ENCODE measurements at places on chromosomes 13 and 19. TPM values are rescaled to one million over a fixed set of nuclear protein-coding genes. Genes with fewer than 3 reads are reported as not detected.

DNA sequence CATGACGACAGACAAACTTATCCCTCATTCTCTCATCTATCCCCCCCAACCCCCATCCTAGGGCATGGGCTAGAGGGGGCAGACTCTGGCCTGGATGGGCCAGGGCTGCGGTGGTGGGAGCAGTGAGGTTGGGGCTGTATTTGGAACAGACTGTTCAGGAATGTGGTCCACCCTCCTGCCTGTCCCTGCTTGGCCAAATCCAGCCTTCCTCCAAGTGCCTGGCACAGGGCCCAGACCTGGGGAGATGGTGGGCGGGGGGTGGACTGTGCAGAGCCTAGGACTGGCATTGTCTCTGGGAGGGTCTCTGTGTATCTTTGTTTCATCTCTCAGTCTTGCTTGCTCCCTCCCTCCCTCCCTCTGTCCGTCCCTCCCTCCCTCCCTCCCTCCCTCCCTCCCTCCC is 14.2 kb downstream of the EGLN2 start:
- no peak for DNase-seq
- peaks cover 13% of the 10 kb centered on the region for H3K36me3 ChIP-seq
- H3K4me1 ChIP-seq, result peaks cover 40% of the 10 kb centered on the region
- H3K27ac ChIP-seq, result no peak overlapping the region
- H3K4me3 ChIP-seq, result no peak overlapping the region

- no peaks in the 10 kb centered on the region for H3K27me3 ChIP-seq
- no peak overlapping the region for H3K27ac ChIP-seq
- no peaks in the 10 kb centered on the region for H3K36me3 ChIP-seq
- no peaks in the 10 kb centered on the region for H3K4me1 ChIP-seq
These were observed 455.2 kb upstream of the ZNF507 start for GRCh38 chr19:31890230-31890629.

DNA sequence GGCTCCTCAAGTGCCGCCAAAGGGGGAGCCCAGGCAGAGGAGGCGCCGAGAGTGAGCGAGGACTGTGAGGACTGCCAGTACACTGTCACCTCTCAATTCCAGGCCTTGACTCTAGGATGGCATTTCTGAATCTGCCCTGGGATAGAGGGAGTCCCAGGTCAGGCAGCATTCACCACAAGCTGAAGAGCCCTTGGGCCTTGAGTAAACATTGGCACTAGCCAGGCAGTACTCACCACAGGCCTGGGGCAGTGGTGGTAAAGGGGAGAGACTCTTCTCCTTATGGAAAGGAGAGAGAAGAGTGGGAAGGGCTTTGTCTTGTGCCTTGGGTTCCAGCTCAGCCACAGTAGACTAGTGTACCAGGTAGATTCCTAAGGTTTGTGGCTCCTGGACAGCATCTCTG is 39.7 kb upstream of the HTR2A start:
- no peaks in the 10 kb centered on the region for H3K27me3 ChIP-seq
- H3K4me1 ChIP-seq, result no peaks in the 10 kb centered on the region
- no peak overlapping the region for H3K27ac ChIP-seq
- no peaks in the 10 kb centered on the region for H3K36me3 ChIP-seq
- H3K4me3 ChIP-seq, result no peak overlapping the region

- peak; percentile 92 for DNase-seq
- peaks cover 18% of the 10 kb centered on the region for H3K36me3 ChIP-seq
- H3K27me3 ChIP-seq, result peaks cover 33% of the 10 kb centered on the region
- peak overlapping the region; percentile 52 for H3K4me3 ChIP-seq
- H3K4me1 ChIP-seq, result peaks cover 32% of the 10 kb centered on the region
These were observed 2.2 kb upstream of the SLC17A7 start for GRCh38 chr19:49443366-49444099.

- peaks cover 9% of the 10 kb centered on the region for H3K4me1 ChIP-seq
- H3K27me3 ChIP-seq, result no peaks in the 10 kb centered on the region
- DNase-seq, result no peak
- H3K4me3 ChIP-seq, result no peak overlapping the region
- H3K36me3 ChIP-seq, result peaks cover 12% of the 10 kb centered on the region
These were observed 146.6 kb downstream of the KLF12 start for GRCh38 chr13:73987618-73988017.

DNA sequence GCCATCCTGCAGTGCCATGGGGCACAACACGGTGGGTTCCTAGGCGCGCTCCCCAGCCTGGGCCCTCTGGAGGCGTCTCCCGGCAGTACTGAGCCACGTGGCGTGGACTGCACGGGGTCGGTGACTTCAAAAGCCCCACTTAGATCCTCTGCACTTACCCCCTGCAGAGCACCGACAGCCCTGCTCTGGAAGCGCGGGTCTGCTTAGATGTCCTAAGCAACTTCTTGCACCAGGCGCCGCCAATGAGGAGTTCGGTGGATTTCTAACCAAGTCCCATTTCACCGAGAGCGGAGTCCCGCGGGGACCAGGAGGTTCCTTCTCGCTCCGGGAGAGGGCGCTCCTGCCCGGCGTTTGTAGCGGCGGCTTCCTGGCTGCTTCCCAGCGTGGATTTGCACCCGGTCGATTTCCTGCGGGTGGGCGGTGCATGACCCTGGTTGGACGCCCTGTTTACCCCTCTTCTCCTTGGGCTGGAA is 25.2 kb upstream of the ZNF845 start:
- peaks cover 5% of the 10 kb centered on the region for H3K4me1 ChIP-seq
- no peak overlapping the region for H3K4me3 ChIP-seq
- H3K27ac ChIP-seq, result no peak overlapping the region

DNA sequence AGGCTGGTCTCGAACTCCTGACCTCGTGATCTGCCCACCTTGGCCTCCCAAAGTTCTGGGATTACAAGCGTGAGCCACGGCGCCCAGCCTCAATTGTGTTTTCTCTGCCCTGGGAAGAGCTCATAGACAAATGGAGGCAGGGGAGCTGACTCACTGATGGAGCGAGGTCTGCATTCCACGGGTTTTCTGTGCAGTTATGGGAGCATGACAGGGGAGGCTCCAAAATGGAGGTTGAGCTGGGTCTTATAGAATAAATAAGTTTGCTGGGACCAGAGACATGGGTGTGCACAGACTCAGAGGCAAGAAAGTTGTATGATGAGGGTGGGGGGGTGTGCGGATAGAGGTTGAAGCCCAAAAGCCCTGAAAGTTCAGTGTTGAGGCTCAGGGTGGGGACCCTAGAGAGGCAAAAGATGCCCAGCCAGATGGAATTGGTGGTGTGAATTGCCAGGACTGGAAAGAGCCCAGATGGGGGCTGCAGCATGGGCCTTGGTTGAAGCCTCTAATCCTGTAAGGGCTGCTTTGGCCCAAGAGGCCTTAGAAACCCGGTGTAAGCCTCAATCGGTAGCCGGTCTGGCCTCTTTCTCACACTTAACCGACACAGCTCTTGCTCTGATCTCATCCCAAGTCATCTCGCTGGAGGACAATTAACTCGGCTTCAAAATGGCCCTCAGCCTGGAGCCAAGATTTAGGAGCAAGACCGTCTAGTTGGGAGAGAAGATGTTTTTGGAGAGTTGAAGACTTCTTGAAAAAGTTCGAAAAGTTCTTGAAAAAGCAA is 1.9 kb downstream of the TPM4 start:
- no peaks in the 10 kb centered on the region for H3K27me3 ChIP-seq
- H3K27ac ChIP-seq, result peak overlapping the region; percentile 80
- no peak for DNase-seq
- peaks cover 23% of the 10 kb centered on the region for H3K36me3 ChIP-seq
- peak overlapping the region; percentile 64 for H3K4me3 ChIP-seq

GRCh38 chr19:12720851-12721655 is 2.7 kb downstream of the TNPO2 start:
- H3K36me3 ChIP-seq, result peaks cover 6% of the 10 kb centered on the region
- H3K4me1 ChIP-seq, result peaks cover 36% of the 10 kb centered on the region
- H3K4me3 ChIP-seq, result peak overlapping the region; percentile 60
- DNase-seq, result peak; percentile 36
- H3K27ac ChIP-seq, result no peak overlapping the region

- H3K27me3 ChIP-seq, result no peaks in the 10 kb centered on the region
- peaks cover 42% of the 10 kb centered on the region for H3K36me3 ChIP-seq
- DNase-seq, result peak; percentile 79
- peak overlapping the region; percentile 80 for H3K27ac ChIP-seq
- peaks cover 66% of the 10 kb centered on the region for H3K4me1 ChIP-seq
These were observed 3.5 kb downstream of the KLF2 start for GRCh38 chr19:16327911-16328823.

- H3K27ac ChIP-seq, result no peak overlapping the region
- no peaks in the 10 kb centered on the region for H3K4me1 ChIP-seq
- no peaks in the 10 kb centered on the region for H3K36me3 ChIP-seq
- no peaks in the 10 kb centered on the region for H3K27me3 ChIP-seq
These were observed 29.9 kb upstream of the IRS2 start for GRCh38 chr13:109816112-109816807.

- no peaks in the 10 kb centered on the region for H3K36me3 ChIP-seq
- H3K4me1 ChIP-seq, result peaks cover 16% of the 10 kb centered on the region
- H3K4me3 ChIP-seq, result no peak overlapping the region
These were observed 933 bp downstream of the ARHGEF7 start for GRCh38 chr13:111115965-111116521.

DNA sequence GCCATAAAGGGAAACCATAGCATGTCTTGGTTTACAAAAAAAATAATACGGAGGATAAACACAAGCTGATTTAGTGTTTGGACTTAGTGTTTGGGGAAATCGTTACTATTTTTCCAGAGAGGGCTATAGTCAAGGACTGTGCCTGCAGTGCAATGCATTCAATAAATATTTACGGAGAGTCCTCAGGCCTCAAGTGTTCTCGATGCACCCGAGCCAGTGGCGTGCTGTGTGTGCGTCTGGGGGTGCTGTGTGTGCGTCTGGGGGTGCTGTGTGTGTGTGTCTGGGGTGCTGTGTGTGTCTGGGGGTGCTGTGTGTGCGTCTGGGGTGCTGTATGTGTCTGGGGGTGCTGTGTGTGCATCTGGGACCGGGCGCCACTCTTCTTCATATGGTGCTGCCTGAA is 71.7 kb upstream of the GTF3A start:
- no peak overlapping the region for H3K27ac ChIP-seq
- DNase-seq, result no peak
- H3K4me3 ChIP-seq, result no peak overlapping the region
- no peaks in the 10 kb centered on the region for H3K36me3 ChIP-seq
- H3K27me3 ChIP-seq, result no peaks in the 10 kb centered on the region

DNA sequence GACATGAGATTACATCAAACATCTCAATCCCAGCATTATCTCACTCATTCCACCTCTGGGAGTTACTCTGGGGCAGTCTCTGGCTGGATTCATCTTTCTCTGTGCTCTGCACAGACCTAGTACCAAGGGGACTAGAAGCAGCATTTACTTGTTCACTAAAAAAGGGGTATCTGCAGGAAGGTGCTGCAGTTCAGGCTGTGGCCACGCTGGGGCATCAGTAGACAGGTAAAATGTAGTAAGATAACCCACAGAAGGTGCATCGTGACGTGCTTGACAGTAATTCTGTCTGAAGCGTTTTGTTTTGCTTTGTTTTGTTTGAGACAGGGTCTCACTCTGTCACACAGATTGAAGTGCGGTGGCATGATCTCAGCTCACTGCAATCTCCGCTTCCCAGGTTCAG is 29.3 kb downstream of the ZNF564 start:
- H3K4me3 ChIP-seq, result no peak overlapping the region
- H3K4me1 ChIP-seq, result no peaks in the 10 kb centered on the region
- H3K27me3 ChIP-seq, result no peaks in the 10 kb centered on the region
- H3K27ac ChIP-seq, result no peak overlapping the region
- no peak for DNase-seq

DNA sequence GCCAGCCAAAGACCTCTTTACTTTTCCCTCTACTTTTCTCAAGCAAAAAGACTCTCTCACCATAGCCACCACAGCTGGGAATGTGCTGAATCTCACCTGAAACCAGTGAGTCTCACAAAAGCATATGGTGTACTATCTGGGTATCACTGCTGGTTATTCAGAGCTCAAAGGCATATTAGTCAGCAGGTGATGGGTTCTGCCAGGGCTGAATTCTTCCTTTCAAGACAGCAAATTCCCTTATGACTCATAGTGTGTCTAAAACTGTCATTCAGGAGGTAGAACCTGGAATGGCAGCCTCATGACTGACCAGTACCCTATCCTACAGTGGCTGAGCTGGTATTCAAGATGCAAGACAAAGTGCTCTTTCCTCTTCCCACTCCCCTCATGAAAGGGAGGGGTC is 2859.1 kb downstream of the PCDH9 start:
- DNase-seq, result no peak
- no peak overlapping the region for H3K27ac ChIP-seq
- H3K36me3 ChIP-seq, result no peaks in the 10 kb centered on the region
- H3K4me1 ChIP-seq, result no peaks in the 10 kb centered on the region
- no peaks in the 10 kb centered on the region for H3K27me3 ChIP-seq
- H3K4me3 ChIP-seq, result no peak overlapping the region

DNA sequence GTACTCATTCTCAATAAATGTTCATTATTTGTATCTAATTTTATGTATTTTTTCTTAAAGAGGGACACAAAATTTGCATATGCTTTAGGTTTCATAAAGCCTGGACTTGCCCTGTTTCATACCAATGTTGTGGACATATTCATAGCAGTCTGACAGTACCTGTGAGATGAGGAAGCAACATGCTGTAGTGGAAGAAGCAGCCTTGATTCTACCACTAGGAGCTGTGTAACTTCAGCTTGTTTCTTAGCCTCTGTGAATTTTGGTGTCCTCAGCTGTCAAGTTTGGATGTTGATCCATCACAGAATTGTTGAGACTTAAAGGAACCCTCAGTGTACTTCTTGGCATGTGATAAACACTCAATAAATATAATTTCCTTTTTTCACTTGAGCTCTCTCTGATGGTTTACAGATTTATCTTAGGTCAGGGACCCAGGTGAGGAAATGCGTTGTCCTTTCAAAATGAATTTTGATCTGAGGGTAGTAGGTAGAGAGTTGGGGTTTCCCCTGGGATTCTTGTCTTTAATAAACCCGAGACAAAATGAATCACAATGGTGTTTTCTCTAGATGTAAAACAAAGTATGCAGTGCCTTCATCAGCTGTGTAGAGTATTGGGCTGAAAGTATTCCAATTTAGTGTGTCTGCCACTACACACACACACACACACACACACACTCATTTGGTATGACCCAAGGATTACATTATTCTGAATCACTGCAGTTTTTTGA is 152.1 kb downstream of the KCNRG start:
- no peak overlapping the region for H3K4me3 ChIP-seq
- H3K27me3 ChIP-seq, result no peaks in the 10 kb centered on the region
- H3K4me1 ChIP-seq, result no peaks in the 10 kb centered on the region
- H3K27ac ChIP-seq, result no peak overlapping the region

GRCh38 chr13:26968431-26969341 is 202.9 kb downstream of the USP12 start:
- DNase-seq, result no peak
- no peak overlapping the region for H3K4me3 ChIP-seq
- no peak overlapping the region for H3K27ac ChIP-seq
- H3K4me1 ChIP-seq, result peaks cover 4% of the 10 kb centered on the region
- H3K27me3 ChIP-seq, result no peaks in the 10 kb centered on the region

Gene NLRP9
- total RNA-seq, result not detected

Gene FXYD3
- total RNA-seq, result not detected

Gene IL11
- 0.27 TPM for total RNA-seq

Gene RDH8
- total RNA-seq, result not detected

Gene MED16
- total RNA-seq, result 50.1 TPM

Gene PBX4
- total RNA-seq, result 11.1 TPM

Gene TMEM190
- total RNA-seq, result not detected

Gene PSG5
- not detected for total RNA-seq

Gene ZC3H13
- 75.3 TPM for total RNA-seq

Gene ZNF534
- not detected for total RNA-seq

Gene ZNF728
- total RNA-seq, result not detected

Gene FAM83E
- total RNA-seq, result 0.70 TPM

Gene ZNF497
- 0.40 TPM for total RNA-seq

Gene ANKRD10
- 221 TPM for total RNA-seq

All from natural killer cell (primary cell).